Stomach (tissue), 19 donors: ENCODE measurements at places on chromosomes 16 and 17. TPM values are rescaled to one million over a fixed set of nuclear protein-coding genes. Genes with fewer than 3 reads are reported as not detected.

DNA sequence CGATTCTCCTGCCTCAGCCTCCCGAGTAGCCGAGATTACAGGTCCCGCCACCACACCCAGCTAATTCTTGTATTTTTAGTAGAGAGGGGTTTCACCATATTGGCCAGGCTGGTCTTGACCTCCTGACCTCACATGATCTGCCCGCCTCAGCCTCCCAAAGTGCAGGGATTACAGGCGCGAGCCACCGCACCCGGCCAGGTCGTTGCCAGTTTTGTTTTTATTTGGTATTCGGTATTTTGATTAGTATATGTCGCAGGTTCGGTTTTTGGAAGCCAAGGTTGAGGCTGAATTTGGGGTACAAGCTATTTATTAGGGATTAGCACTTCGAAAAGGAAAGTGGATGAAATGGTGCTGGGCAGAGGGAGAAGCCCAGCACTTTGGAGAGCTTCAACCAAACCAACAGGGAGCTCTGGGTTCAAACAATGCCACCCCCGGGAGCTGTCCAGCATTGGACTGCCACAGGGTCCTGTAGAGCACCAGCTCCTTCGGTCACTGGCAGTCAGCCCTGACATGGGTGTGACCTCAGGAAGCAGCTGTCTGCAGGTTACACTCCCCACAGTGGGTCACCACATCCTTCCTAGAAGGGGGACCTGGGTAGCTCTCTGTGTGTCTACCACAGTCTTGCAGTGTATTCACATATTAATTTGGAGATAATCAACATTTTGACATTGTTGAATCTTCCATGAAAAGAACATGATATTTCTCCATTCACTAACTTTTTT lies 1.5 kb upstream of the CLEC10A start:
- H3K27ac ChIP-seq = no peak overlapping the region

DNA sequence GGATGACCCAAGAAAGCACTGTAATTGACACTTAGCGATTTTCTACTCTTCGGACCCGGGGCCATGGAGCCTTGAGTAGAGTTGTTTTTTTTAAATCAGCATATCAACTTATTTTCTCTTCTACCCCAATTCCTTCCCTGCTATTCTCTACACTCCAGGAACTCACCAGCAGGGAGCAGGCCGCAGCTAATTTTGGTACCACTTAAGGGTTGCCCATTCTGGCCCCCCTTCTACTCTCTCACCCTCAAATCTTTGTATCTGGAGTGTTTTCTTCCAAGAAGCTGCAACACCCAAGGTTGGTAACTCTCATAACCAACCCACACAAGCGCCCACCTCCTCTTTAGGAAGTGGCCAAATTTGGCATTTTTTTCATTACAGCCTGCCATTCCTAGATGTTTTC lies 5.5 kb upstream of the ERAL1 start:
- DNase-seq = no peak
- no peak overlapping the region for H3K27ac ChIP-seq
- H3K36me3 ChIP-seq = no peaks in the 10 kb centered on the region
- H3K4me3 ChIP-seq = no peak overlapping the region
- peaks cover 6% of the 10 kb centered on the region for H3K4me1 ChIP-seq

The SHCBP1 gene
- total RNA-seq = 9.4 TPM

GRCh38 chr16:15652293-15653001 lies 2.4 kb downstream of the NDE1 start:
- H3K36me3 ChIP-seq = peaks cover 8% of the 10 kb centered on the region
- no peak overlapping the region for H3K4me3 ChIP-seq
- H3K27ac ChIP-seq = peak overlapping the region; percentile 24
- H3K4me1 ChIP-seq = peaks cover 35% of the 10 kb centered on the region

- no peaks in the 10 kb centered on the region for H3K36me3 ChIP-seq
- no peaks in the 10 kb centered on the region for H3K4me1 ChIP-seq
- H3K27ac ChIP-seq = no peak overlapping the region
- no peak for DNase-seq
- no peak overlapping the region for H3K4me3 ChIP-seq
Observed at GRCh38 chr17:73052923-73053322, 39.6 kb downstream of the SLC39A11 start.

- DNase-seq = no peak
- H3K4me1 ChIP-seq = peaks cover 24% of the 10 kb centered on the region
- no peaks in the 10 kb centered on the region for H3K36me3 ChIP-seq
- peak overlapping the region; percentile 65 for H3K27ac ChIP-seq
- H3K4me3 ChIP-seq = no peak overlapping the region
- H3K27me3 ChIP-seq = no peaks in the 10 kb centered on the region
Observed at GRCh38 chr17:8955021-8955959, 10.2 kb downstream of the PIK3R5 start.

The KIF2B gene
- not detected for total RNA-seq

DNA sequence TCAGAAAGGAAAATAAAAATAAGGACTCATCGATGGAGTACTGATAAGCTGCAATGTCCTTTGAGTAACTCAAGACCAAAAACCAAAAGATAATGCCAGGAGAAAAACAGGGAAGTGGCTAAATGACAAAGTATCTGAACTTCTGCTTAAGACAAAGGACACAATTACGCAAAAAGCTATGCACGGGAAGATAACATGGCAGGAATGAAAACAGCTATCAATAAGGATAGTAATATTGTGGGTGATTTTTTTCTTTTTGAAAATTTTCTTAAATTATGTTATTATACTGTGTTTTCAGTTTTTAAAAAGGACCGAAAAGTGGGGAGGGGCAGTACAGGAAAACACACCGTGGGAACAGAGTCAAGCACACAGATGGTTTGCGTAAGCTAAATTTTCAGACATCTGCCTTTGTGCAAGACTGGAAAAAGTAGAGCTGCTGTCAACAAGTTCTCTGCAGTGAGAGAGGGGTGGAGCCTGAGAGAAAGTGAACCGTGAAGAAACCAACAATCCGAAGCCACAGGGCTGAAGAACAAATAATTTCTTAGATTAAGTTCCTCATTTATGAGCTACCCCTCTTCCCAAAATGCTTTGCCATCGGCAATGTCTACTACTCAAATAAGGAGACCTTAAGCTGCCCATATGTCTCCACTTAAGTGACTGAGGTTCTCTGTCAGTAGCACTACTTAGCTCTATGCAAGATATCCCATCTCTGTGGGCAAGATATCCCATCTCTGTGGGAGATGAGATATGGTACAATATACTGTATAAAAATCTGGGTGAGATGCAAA lies 99.9 kb upstream of the CORO6 start:
- no peaks in the 10 kb centered on the region for H3K36me3 ChIP-seq
- no peak overlapping the region for H3K4me3 ChIP-seq
- peaks cover 35% of the 10 kb centered on the region for H3K4me1 ChIP-seq
- peak overlapping the region; percentile 60 for H3K27ac ChIP-seq
- DNase-seq = no peak

GRCh38 chr16:61471737-61472136 lies 564.5 kb downstream of the CDH8 start:
- no peak overlapping the region for H3K27ac ChIP-seq
- H3K4me1 ChIP-seq = no peaks in the 10 kb centered on the region
- no peaks in the 10 kb centered on the region for H3K36me3 ChIP-seq

The DNAI2 gene
- not detected for total RNA-seq

The CEP112 gene
- 55.4 TPM for total RNA-seq

DNA sequence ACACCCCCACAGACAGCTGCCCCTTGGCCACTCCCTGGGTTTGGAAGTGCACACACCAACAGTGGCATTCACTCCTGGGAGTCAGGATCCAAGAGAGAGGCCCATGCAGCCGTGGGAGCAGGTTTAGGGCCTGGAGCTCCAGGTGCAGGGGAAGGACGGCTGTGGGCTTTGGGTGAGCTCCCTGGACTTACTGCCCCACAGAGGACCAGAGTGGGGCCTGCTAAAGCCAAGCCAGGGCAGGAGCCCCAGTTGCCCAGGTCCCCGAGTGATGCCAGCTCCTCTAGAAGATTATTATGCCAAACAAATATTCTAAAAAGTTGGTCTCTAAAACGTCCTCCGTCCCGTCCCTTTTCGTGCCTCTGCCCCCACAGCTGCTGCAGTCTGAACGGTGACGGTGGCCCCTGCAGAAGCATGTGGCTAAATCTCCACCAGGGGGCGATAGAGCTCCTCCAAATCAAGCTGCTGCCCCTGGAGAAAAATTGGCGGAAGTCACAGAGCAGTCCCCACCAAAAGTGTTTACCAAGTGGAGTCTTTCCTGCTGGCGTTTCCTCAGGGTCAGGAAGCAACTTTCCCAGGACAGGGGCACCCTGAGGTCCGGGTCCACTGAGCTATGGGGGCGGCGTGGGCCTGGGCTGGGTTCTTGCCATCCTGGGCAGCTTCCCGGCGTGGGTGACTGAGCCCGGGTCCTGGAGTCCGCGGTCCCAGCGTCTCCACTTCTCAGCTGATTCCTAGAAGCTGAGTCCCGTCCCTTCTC lies 4.2 kb downstream of the ARMC7 start:
- H3K27me3 ChIP-seq = no peaks in the 10 kb centered on the region
- H3K27ac ChIP-seq = peak overlapping the region; percentile 87
- DNase-seq = peak; percentile 94
- H3K4me1 ChIP-seq = peaks cover 58% of the 10 kb centered on the region
